ENCODE measurements at places on chromosomes 6 and 20.

- no peak for DNase-seq
Observed at GRCh38 chr6:166813461-166813860, 142.9 kb downstream of the RNASET2 start.

- no peak for DNase-seq
Observed at GRCh38 chr20:60244373-60245146, 286.3 kb downstream of the CDH26 start.

- DNase-seq: no peak
Observed at GRCh38 chr20:55461519-55461918, 543.8 kb downstream of the CBLN4 start.

- DNase-seq: no peak
Observed at GRCh38 chr6:32484614-32484998, 44.9 kb downstream of the HLA-DRA start.

DNA sequence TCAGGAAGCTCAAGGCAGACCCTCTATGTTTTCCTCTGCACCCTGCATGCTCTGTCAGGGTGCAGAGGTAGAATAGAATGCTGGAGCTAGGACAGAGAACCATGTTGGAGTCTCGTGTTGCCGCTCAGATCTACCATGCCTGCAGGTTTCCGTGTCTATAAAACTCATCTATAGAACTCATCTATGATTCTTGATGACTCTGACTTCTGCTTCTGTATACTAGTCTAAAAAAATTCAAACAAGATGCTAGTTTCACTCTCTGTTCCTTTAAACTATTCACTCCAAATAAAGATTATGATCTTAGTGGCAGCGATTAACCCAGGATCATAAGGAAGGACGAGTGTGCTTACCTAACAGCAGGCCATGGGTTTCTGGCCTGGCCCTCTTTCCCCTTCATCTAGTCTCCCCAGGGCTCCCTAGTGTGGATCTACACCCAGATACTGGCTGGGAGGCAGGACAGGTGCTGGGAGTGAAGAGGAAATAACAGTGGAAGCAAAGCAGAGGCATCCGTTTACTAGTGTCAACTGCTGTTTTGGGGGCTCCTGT lies 162.7 kb upstream of the SUPT3H start:
- DNase-seq: no peak

- no peak for DNase-seq
Observed at GRCh38 chr20:50713657-50714101, 17.7 kb upstream of the PARD6B start.

GRCh38 chr20:1173698-1174097 lies 11.1 kb downstream of the TMEM74B start:
- DNase-seq: no peak

GRCh38 chr20:2849529-2849928 lies 9.0 kb downstream of the VPS16 start:
- DNase-seq: no peak

GRCh38 chr6:107186047-107186446 lies 70.7 kb upstream of the BEND3 start:
- no peak for DNase-seq

GRCh38 chr6:37279366-37280134 lies 21.6 kb upstream of the TMEM217 start:
- no peak for DNase-seq

DNA sequence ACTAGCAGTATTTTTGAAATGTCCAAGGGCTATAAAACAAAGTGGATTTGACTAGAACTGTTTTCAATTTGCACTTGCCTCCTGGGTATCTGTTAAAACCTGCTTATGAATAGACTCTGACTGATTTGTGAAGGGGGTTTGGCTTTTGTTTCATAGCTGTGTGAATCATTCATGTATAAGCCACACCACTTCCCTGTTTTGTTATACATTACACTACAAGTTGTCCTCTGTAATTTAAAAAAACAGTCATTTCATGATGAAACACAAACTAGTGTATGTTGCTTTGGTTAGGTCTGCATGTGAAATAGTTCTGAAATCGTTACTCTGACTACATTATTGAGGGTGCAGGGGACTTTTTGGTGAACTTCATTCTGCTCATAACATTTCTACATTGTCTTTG lies 121.7 kb downstream of the NKAIN2 start:
- no peak for DNase-seq

DNA sequence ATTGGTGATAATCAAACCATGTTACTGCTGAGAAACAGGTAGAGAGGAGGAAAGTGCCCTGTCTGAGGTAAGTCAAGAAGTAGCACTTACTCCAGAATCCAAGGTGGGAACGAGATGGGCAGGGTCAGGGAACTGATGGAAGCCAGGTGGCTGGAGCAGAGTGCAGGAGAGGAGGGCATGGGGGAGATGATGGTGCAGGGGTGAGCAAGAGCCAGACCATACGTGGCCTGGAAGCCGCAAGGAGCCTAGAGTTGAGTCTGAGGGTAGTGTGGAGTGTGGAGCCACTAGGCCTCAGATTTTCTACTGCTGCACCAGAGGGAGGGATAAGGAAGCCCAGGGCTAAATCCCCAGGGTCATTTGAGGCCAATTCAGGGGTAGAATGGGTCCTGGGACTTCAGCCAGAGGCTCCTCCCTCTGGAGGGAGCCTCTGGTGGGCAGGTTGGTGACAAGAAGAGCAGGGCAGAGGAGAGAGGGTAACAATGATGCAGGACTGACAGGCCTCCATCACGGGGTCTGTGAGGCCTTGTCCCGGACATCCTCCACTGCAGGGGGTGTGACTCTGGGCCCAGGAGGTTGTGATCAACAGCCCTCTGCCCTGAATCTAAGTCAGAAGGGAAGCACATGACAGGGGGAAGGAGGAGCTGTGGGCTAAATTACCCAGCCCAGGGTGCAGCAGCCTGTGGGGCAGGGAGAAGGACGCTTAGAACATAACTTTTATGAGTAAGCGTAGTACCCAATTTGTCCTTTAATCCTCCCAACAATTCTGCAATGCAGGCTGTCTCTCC lies 28.7 kb downstream of the COX4I2 start:
- no peak for DNase-seq

DNA sequence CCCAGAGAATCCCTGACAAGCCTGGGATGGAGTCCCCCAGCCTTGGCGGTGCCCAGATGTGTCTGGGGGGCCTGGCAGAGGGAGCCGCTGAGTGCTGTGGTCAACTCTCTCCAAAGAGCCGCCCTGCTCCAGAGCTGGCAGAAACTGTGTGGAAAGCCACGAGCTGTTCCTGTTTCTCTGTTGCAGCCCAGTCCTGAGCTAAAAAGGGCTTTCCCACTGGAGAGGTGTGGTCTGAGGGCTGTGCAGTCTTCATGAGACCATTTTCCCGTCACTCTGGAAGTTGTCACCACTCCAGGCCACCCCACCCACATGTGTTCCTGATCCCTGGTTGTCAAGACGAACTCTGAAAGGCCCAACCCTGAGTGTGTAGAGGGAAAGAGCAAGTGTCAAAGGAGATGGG lies 99.7 kb upstream of the KCNK16 start:
- DNase-seq: no peak

DNA sequence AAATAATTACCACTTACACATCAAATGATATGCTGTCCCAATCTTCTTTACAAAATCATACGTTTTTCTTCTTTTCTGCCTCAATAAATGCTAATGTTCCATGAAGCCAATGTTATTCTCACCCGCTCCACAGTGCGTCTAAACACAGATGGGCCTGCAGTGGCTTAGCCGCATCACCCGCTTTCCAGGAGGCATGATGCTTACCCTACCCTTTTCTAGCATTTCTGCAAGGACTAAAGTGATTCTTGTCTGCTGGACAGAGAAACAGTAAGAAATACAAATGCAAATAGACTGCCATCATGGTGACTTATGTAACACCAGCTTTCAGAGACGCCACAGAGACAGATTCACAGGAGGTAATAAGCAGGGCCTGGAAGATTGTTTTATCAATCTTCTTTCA lies 104.4 kb downstream of the RNASET2 start:
- no peak for DNase-seq

DNA sequence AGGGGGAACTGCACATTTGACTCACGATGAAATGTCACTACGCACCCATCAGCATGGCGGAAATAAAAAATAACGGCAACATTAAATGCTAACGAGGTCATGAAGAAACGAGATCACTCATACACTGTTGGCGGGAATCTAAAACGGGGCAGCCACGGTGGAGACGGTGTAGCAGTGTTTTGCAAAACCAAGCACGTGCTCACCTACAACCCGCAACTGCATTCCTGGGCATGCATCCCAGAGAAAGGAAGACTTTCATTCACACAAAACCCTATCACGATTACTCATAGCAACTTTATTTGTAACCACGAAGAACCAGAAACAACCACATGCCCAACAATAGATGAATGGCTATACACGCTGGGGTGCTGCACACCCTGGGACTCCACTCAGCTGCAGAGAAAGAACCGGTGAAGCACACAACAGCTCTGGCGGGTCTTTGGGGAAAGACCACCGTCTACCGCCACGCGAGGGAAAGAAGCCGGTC lies 77.0 kb downstream of the YTHDF1 start:
- no peak for DNase-seq

DNA sequence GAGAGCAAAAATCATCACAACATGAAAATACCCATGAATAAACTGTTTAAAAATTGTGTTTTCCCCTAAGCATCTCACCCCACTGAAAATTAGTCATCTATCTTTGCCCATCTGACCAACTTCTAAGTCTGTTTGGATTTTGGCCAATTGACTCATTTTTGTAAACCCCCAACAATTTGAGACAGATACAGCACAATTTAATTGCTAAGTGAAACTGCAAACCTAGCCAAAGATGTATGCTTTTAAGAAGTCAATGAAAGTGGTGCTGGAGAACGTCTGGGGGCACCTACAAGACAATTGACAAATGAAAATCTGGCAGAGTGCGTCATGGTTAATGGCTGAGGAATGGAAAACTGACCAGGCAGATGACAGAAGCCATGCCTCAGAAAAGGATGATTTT lies 30.9 kb upstream of the SLC24A3 start:
- DNase-seq: no peak

DNA sequence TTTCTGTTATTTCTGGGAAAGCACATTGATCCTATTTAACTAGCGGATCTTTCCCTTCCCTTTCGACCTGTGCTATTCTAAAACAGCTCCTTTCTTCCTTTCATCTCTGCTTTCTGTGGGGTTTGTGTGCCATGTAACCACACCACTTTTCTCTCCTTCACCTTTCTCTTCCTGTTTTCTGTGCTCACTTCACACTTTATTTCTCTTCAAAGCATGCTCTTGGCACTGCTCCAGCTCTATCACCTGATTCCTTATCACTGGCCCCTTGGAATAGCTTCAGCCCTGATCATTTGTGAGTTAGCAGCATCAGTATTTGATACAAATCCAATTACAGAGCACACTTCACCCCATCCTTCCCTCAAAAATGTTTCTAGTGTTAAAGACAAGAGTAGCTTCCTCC lies 8.1 kb upstream of the METTL24 start:
- DNase-seq: no peak

DNA sequence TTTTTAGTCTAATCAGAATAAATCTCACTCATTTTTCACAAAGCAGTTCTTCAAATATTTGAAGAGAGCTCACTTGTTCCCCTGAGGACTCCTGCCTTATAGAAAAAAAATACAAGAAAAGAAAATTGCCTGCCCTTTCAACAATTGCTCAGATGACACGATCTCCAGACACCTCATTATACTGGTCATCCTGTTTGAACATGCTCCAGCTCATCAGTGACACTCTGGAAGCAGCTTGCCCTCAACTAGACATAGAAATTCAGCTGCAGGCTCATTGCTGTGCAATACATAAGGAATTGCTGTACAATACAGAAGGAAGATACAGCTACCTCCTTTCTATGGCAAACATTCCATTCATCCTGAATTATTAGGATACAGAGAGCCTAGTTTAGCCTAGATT lies 73.1 kb downstream of the OPN5 start:
- no peak for DNase-seq

GRCh38 chr6:168302534-168302933 lies 17.0 kb downstream of the DACT2 start:
- no peak for DNase-seq

- no peak for DNase-seq
Observed at GRCh38 chr6:167760979-167761793, 65.5 kb upstream of the AFDN start.

DNA sequence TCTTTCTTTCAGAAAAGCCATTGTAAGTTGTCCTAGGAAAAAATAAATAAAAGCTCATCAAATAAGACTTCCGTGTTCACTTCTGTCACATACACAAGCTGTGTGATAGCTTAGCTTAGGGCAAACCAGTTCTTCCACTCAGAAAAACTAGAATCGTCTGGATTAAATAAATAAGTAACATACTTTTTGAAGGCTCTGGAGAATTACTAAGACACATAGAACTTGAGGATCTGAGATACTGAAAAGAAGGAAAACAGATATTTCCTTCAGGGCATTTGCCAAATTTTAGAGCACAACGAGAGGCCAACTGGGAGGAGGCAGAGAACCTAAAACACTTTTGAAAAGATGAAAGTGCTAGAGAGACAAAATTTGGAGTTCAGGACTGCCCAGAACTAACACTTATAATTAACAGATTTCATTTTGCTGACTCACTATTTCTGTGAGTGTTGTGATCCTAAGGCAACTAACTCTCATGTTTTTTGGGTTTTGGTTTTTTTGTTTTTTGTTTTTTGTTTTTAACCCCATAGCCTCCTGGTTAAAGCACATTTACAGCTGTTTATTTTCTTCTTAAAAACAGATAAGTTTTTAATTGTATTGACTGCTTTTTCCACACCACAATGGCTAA lies 38.7 kb upstream of the THEMIS start:
- DNase-seq: no peak
